ENCODE measurements at places on chromosomes 13 and 19.

DNA sequence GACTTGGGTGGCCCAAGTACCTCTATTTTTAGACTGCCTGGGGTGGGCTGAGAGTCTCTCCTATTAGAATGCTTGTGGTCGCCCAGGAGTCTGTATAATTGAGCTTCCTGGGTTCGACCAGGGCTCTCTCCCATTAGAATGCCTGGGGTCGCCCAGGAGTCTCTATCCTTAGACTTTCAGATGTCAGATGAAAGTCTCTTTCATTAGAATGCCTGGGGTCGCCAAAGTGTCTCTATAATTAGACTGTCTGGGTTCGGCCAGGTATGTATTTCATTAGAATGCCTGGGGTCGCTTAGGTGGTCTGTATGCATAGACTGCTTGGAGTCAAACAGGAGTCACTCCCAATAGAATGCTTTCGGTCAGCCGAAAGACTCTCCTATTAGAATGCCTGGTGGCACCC is 1471.7 kb downstream of the UQCRFS1 start:
- no peak for DNase-seq

GRCh38 chr13:78323040-78323439 is 280.3 kb downstream of the POU4F1 start:
- no peak for DNase-seq

DNA sequence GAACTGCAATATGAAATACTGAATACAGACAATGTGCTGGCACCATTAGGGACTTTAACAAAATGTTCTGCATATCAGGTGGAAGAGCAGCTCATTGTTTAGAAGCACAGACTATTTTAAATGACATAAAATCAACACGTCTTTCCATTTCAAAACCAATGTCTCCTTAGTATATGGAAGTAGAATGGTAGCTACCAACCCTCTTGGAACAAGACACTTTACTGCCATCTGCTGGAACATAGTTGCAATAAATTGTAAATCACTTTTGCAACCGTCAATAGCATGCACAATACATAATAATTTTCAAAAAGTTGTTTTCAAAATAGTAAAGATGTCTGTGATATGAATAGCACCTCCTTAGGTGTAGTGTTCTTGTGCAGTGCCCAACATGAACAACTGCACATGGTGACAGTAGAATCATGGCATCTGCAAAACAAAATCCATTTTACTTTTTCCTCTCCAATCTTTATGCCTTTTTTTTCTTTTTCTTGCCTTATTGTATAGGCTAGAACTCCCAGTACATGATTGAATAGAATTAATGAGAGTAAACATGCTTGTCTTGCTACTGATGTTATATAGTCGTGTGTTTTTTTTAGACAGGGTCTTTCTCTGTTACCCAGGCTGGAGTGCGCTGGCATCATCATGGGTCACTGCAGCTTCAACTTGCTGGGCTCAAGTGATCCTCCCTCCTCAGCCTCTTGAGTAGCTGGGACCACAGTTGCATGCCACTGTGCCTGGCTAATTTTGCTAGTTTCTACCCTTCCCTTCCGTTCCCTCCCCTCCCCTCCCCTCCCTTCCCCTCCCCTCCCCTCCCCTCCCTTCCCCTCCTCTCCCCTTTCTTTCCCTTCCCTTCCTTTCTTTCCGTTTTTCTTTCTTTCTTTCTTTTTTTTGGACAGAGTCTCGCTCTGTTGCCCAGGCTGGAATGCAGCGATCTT is 7.8 kb upstream of the LYPD5 start:
- DNase-seq, result no peak

DNA sequence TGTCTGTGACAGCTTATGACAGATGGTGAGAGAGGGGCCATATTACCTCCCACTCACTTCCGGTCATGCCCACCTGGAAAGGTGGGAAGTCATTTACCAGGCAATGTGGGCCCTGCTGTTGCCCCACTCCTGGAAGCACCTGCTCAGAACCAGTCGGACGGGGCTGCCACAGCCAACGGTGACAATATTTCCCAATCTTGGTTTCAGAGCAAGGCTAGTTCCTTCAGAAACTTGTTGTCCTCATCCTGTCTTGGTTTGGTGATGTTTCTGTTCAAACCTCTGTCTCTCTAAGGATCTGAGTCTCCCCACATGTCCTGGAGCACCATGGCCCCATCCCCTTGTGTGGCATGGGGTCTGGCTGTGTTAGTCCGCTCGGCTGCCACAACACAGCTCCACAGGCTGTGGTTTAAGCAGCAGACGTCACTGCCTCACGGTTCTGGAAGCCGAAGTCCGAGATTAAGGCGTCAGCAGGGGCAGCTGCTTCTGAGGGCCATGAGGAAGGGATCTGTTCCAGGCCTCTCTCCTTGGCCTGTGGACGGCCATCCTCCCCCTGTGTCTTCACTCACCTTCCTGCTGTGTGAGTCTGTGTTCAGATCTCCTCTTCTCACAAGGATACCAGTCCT is 31.5 kb upstream of the SLC15A1 start:
- no peak for DNase-seq

- DNase-seq, result no peak
Observed at GRCh38 chr19:1274852-1275259, 474 bp upstream of the FAM174C start.

DNA sequence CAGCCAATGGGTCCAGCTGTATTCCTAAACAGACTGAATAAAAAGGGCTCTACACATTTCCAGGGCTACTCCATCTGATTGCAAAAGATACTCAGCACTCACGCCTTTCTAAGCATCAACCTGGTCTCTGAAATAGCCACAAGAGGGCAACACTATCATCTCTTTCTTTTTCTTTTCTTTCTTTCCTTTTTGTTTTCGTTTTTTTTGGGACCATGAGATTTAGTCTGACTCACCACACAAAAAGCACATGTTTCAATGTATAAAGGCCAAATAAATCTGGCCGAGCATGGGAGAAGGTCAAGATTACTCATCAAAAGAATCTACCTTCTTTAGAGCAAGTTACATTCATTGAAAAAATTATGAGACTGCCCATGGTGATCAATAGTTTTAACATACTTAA is 805.6 kb upstream of the ARGLU1 start:
- no peak for DNase-seq

- DNase-seq, result no peak
Observed at GRCh38 chr13:46675016-46675415, 121.9 kb downstream of the ESD start.

DNA sequence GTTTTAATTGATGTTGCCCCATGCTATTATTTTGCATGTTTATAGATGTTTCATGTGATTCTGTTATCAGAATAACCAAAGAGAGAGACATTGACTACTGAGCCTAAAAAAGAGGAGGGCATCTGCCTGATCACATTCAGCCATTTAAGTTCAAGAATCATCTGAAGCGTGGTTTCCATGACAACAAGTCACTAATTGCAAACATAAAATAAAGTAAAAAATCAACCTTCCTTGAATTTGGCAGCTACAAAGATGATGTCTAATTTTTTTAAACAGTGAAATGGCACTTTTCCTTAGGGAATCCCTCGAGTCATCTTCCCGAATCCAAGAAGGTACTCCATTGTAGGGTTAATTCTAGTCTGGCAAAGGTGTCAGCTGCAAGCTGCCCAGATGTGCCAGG is 884.2 kb downstream of the DIAPH3 start:
- no peak for DNase-seq

DNA sequence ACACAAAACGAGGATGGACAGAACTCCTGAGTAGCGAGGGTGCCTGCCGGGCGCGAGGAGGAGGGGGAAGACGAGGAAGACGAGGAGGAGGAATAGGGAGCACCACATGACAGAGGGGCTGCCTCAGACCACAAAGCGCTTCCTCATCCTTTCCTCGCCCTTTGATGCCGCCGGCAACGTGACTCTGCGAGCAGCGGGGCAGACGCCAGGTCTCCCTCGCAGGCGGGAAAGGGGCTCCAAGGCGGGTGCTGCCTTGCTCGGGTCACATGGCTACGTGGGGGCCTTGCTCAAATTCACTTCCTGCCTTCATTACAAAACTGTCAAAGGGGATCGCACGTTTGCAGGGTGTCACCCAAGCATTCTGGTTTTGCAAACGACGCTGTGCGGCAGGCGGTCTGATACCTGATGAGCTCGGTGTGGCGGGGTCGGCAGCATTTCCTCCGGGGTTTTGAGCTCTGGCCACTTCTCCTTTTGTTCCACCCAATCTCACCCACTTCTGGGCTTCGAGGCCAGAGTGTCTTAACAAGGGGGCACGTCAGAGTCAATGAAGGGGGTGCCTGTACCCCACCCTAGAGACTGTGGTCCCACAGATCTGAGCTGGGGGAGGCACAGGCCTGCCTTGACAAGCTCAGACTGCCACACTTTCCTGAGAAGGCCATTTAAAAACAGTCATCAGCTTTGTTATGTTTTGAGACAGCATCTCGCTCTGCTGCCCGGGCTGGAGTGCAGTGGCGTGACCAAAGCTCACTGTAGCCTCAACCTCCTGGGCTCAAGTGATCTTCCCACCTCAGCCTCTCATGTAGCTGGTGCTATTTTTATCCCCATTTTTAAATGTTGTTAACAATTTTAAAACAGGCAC is 14.9 kb downstream of the MAP2K2 start:
- peak; percentile 60 for DNase-seq

DNA sequence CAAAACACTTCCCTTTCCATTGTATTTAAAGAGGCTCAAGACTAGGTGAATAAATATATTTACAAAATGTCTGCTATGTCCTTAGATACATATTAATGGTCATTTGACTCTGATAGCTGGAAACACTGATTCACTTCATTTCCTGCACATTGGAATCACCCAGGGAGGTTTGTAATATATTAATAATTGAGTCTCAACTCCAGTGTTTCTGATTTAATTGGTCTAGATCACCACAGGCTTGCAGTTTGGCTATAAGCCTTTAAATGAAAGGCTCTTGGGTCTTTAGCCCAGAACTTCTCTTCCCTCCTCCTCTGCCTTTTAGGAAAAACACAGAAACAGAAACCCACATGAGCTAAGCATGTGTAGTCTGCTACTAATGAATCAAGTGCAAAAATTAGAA is 378.0 kb downstream of the TBC1D4 start:
- no peak for DNase-seq

DNA sequence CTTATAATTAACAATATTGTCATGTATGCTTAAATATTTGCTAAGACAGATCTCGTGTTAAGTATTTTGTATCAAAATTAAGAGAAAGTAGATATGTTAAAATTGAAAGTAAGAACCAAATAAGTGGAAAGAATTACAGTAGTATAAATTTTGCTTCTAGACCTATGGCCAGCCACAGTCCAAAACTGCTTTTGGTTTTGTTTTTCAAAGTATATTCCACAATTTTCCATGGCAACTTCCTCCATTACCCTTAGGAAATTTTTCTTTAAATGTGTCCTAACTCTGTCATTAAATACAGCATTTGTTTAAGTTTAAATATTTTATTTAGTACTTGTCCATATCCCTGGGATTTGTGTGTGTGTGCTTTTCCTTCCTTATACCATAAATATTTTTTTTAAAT is 689.0 kb downstream of the DIAPH3 start:
- DNase-seq, result no peak

GRCh38 chr13:106566641-106567473 is 1.1 kb downstream of the ARGLU1 start:
- no peak for DNase-seq

- no peak for DNase-seq
Observed at GRCh38 chr13:101691341-101691860, 238.9 kb downstream of the ITGBL1 start.

DNA sequence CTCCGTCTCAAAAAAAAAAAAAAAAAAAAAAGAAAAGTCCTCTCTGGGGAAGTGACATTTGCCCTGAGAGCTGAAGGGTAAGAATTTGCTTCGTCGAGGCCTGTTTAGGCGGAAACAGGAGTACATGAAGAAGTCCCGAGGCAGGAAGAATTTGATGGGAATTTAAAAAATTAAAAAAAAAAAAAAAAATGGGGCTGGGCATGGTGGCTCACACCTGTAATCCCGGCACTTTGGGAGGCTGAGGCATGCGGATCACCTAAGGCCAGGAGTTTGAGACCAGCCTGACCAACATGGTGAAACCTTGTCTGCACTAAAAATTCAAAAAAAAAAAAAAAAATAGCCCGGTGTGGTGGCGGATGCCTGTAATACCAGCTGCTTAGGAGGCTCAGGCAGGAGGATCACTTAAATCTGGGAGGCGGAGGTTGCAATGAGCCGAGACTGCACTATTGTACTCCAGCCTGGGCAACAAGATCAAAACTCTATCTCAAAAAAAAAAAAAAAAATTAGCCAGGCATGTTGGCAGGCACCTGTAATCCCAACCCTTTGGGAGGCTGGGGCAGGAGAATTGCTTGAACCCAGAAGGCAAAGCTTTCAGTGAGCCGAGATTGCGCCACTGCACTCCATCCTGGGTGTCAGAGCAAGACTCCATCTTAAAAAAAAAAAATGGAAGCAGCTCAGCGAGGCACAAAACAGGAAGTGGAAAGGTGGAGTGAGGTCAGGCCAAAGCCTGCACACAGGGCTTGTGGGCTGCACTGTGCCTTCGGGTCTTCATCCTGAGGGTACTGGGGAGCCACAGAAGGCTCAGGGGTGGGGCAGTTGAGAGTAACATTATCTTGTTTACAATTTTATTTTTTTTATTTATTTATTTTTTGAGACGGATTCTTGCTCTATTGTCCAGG is 4.9 kb downstream of the BAX start:
- no peak for DNase-seq

DNA sequence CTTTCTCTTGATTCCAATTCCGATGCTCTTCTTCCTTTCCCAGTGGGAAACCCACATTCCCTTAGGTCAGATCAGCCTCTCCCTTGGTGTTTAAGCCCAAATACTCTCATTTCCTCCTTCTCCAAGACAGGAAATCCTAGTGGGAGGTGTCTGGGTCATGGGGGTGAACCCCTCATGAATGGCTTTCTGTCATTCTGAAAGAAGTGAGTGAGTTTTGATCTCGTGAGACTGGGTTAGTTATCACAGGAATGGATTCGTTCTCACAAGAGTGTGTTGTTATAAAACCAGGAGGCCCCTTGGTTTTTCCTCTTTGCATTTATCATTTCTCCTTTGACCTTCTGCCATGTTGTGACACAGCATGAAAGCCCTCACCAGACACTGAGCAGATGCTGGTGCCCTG is 76.2 kb upstream of the MTIF3 start:
- DNase-seq, result no peak

GRCh38 chr13:76745261-76746200 is 140.7 kb downstream of the KCTD12 start:
- DNase-seq, result no peak

DNA sequence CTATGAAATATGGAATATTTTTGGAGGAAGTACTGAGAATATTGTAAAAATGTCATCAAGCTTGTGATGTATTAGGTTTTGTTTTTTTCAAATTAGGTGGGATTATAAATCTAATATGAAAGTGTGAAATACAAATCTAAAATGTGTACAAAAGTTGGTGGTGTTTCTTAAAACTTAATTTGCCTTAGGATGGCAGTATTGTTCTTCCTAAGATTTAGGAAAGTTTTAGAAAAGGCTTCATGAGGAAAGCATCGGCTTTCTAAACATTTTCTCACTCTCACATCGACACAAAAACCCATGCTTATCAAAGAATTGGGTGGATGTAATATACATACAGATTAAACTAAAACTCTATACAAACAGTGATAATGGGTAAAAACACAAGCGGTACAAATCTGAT is 972.0 kb upstream of the PCDH20 start:
- DNase-seq, result no peak
